CD4-positive, alpha-beta T cell treated with Interleukin-4 for 1 hour (primary cell): ENCODE measurements at places on chromosomes 13 and 19.

DNA sequence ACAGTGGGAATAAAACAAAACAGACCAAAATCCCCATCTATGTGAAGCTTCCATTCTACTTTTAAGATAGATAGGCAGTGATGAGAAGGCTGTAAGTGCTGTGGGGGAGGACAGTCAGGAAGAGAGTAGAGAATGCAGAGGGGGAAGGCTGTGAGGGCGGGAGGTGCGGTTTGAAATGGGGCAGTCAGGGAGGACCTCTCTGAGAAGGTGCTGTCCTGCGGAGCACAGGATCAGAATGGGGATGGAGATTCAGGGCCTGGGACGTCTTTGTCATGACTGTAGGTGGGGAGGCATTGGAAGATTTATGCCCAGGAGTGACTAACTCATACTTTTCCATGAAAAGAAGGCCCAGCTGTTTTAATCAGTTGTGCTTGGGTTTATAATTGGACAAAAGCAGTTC, 3.9 kb upstream of the GPR183 start:
- no peak for DNase-seq

DNA sequence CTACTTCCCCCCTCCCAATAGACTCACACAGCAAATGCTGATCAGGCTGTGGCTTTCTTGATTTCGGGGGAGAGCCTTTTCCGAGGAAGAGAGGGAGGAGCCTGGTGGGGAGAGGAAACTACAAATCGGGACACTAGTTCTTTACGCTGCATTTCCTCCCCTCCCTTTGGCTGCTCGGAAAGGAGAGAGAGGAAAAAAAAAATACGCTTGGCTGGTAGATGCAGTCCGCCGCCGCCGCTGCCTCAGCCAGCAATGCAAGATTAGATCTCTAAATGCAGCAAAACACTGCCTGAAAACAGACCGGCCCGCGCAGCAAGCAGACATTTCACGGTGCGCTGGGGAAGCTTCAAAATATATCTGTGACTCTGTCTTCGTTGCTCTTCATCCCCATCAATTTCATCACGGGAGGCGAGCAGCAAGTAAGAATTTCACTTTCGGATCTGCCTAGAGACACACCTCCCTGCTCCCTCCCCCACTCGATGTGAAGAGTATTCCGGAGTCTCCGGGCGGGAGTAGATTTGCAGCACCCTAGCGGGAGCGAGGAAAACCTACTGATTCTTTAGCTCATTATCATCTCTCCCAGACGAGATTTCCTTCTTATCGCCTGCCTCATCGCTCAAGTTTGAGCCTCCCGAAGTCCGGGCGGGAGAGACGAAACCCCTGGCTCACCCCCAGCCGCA, at the start of gene PCDH17:
Gene PCDH17 (plus strand): TSS at position 149 of the 680 bp plus-strand sequence. CDS start 803 bp downstream, outside the sequence.
- no peak for DNase-seq

GRCh38 chr19:38045554-38046253, 138.7 kb downstream of the SIPA1L3 start:
- no peak for DNase-seq

DNA sequence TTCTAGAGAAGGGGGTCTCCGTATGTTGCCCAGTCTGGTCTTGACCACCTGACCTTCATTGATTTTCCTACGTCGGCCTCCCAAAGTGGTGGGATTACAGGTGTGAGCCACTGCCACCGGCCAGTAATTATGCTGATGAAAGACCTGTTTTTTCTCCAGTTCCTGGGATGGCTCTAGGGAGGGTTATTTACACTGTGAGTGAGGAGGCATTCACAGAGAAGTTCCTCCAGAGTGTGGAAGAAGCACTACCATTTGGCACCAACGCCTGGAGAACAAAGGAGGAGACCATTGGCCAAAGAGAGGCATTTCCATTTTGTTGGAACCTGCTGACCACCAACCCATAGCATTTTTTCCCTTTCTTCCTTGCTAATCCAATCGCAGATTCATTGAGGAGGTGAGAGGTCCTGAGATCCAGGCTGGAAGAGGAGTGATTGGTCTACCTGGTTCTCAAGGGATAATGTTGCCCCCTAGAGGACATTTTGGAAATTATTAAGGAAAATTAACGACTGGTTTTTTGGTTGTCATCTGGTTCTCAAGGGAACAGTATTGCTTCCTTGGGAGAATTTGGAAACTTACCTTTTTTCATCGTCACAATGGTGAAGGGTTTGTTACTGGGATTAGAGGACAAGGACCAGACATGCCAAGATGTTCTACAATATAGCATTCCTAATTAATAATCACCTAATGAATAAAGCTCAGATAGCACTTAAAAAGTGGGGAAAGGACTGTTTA, 5.5 kb upstream of the SAE1 start:
- peak; percentile 76 for DNase-seq

- no peak for DNase-seq
These were observed 123.1 kb downstream of the ITGBL1 start for GRCh38 chr13:101575581-101575980.

DNA sequence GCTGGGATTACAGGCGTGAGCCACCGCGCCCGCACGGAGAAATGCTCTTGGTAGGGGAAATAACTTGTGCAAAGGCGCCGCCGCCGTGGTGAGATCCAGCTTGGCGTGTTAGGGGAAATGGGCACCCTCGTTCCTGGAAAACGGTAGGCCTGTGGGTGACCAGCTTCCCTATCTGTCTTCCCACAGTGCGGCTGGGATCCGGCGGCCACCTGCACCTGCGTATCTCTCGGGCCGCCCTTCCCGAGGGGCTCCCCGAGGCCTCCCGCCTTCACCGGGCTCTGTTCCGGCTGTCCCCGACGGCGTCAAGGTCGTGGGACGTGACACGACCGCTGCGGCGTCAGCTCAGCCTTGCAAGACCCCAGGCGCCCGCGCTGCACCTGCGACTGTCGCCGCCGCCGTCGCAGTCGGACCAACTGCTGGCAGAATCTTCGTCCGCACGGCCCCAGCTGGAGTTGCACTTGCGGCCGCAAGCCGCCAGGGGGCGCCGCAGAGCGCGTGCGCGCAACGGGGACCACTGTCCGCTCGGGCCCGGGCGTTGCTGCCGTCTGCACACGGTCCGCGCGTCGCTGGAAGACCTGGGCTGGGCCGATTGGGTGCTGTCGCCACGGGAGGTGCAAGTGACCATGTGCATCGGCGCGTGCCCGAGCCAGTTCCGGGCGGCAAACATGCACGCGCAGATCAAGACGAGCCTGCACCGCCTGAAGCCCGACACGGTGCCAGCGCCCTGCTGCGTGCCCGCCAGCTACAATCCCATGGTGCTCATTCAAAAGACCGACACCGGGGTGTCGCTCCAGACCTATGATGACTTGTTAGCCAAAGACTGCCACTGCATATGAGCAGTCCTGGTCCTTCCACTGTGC, 2.4 kb downstream of the GDF15 start:
- DNase-seq: peak; percentile 84

- no peak for DNase-seq
These were observed 192.1 kb upstream of the GPR12 start for GRCh38 chr13:26952551-26953143.

DNA sequence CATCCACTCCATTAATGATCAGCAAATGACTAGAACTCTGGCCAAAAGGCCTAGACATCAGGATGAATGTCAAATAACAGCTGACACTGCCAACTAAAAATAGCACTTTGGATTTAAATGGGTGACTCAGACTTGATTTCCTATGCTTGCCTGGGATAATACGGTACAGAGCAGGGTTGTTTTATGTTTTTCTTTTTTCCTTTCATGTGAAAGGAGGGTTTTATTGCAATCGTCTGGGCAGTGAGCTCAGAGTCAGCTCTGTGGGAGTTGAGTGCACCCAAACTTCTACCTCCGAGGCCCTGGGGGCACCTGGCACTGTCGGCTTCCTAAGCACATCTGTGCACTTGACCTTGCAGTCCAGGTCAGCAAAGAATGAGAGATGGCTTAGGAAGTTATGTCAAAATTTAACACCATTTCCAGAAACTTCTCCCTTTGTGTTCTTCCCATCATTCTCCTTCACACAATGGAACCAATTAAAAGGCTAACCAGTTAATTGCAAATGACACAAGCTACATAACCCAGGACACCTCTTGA, 134.1 kb downstream of the LACC1 start:
- DNase-seq: no peak

DNA sequence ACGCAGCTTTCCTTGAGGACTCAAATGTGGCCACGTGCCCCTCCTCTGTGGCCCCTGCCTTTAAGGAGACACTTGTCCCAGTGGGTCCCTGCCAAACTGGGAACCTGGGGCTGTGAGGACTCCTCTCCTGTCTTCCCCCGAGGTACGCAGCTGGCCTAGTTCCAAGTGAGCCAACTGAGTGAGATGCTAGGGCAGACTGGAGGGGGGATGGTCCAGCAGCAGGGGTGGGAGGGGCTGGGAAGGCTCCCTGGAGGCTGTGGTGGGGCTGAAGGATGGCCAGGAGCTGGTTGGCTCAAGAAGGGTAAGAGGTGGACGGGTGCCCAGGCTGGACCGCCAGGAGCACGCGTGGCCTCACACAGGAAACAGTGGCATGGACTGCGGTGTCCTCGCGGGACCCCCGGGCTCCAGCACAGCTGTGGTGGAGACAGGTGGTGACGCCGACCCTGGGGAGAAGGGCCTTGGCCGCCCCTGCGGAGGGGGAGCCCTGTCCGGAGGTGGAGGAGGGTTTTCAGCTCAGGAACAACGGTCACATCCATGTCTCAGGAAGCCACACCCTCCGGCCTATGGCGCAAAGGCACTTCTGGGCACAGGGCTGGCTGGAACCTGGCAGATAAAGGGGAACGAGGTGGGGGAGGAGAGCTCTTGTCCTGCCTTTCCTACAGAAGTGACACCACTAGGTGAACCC, 45.8 kb downstream of the MLLT1 start:
- DNase-seq: no peak

- DNase-seq: no peak
These were observed 9.1 kb upstream of the POP4 start for GRCh38 chr19:29596885-29597525.

- no peak for DNase-seq
These were observed 4.4 kb upstream of the C3 start for GRCh38 chr19:6724631-6725492.

- DNase-seq: no peak
These were observed 1.2 kb upstream of the ACP7 start for GRCh38 chr19:39082745-39083598.

GRCh38 chr13:99329477-99329876, 22.3 kb upstream of the GPR183 start:
- no peak for DNase-seq

DNA sequence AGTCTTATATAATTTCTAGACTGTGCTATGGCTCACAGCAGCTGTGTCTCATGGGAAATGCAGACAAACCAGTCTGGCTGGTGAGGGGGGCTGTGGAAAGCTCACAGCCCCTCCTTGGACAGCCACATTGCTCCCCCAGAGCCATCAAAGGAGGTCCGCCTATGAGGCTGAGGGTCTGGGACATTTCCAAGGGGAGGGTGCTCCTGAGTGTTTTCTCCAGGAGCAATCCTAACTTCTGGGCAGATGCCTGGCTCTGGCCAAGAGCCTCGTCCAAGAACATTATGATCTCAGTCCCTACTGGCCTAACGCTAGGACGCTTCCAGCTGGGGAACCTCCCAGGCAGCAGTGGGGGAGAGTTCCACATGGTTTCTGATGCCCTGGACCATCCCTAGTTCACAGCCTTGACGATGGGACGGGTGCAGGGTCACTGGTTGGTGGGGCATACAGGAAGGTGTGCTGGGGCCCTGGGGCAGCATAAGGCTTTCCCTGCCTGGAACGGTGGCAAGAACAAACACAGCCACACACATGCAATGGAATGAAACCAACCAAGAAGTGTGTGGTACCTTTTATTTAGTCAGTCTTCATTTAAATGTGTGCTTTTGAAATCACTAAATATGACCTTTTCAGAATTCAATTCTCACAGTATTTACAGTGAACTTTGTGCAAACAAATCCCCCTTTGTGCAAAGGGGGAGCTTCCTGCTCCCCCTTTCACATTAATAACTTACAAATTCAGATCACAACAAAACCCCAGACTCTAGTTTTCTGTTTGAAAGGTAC, 60.6 kb downstream of the CDADC1 start:
- DNase-seq: no peak

- peak; percentile 56 for DNase-seq
These were observed at the start of gene PPP1R13L for GRCh38 chr19:45404557-45405434. Gene PPP1R13L, minus strand, starts transcription at chr19:45405069. Its CDS starts 6,751 bp downstream, at chr19:45398318.

- DNase-seq: no peak
These were observed 21.1 kb downstream of the CCDC97 start for GRCh38 chr19:41330946-41331678.
